ENCODE measurements at places on chromosomes 4 and X.

DNA sequence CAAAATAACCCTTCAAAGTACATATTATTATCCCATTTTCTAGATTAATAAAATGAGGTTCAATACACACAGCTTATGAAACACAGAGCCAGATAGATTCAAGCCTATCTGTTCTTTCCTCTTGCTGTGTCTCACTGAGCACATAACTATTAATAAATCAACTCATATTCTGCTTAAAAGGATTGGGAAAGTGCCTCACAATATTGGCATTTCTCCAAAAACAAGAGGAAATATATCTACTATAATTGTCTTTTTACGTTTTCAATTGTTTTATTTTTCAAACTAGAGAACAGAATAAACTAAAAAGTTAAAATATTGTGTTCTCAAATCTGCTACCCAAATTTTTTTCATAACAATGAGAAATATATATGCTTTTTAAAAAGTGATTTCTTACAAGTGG is 15.8 kb downstream of the DCHS2 start:
- H3K27me3 ChIP-seq = peaks cover 3% of the 10 kb centered on the region
- H3K36me3 ChIP-seq = no peaks in the 10 kb centered on the region
- no peak overlapping the region for H3K4me3 ChIP-seq
- no peak overlapping the region for H3K27ac ChIP-seq
- H3K4me1 ChIP-seq = no peaks in the 10 kb centered on the region

DNA sequence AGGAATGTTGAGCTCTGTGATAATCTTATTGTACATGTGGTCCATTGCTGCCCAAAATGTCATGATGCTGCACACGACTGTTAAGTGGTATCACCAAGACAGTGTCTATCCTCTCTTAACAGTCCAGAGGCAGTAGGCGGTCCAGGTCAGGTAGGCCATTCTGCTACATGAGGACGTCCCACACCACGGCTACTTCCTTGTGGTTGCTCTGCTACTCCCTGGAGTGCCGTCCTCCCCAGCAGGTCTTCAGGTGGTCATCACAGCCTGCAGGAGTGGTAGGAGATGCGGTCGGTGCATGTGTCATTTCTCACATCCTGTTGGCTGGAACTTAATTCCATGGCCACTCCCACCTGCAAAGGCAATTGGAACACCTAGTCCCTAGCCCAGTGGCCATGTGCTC is 11.5 kb upstream of the STK32B start:
- no peaks in the 10 kb centered on the region for H3K27me3 ChIP-seq
- peaks cover 39% of the 10 kb centered on the region for H3K4me1 ChIP-seq
- DNase-seq = no peak
- H3K4me3 ChIP-seq = no peak overlapping the region

- no peak within 1 kb of the TSS for H3K4me3 ChIP-seq
- no peak within 1 kb of the TSS for H3K27ac ChIP-seq
- H3K36me3 ChIP-seq = no peaks in the 10 kb centered on the region
- no peaks in the 10 kb centered on the region for H3K27me3 ChIP-seq
Observed at GRCh38 chrX:110358548-110358947, at the start of gene RTL9. RTL9 (plus strand) TSS chrX:110358848; CDS start chrX:110450618, 91,770 bp downstream.

GRCh38 chr4:182369211-182369610 is 126.0 kb downstream of the TENM3 start:
- H3K4me1 ChIP-seq = no peaks in the 10 kb centered on the region
- H3K4me3 ChIP-seq = no peak overlapping the region
- no peaks in the 10 kb centered on the region for H3K36me3 ChIP-seq
- H3K27me3 ChIP-seq = no peaks in the 10 kb centered on the region
- DNase-seq = no peak
